ENCODE measurements at places on chromosomes 12 and 14.

- H3K27ac ChIP-seq = no peak overlapping the region
- H3K4me3 ChIP-seq = no peak overlapping the region
- no peaks in the 10 kb centered on the region for H3K27me3 ChIP-seq
- no peaks in the 10 kb centered on the region for H3K36me3 ChIP-seq
Observed at GRCh38 chr12:102735104-102735503, 181.9 kb downstream of the PAH start.

DNA sequence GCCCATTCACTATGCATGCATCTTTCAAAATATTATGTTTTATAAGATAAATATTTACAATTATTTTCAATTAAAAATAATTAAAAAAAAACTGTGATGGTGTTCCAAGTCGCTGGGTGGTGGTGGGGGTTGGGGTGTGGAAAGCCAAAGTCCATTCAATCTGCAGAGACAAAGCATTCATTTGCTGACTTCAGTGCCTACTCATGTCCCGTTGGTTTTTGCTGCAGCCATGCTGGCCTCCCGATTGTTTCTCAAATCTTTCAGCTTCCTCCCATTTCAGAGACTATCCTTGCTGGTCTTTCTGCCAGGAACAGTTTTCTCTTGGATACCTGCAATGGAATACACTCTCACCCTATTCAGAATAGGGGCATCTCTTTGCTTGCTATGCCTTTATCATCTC is 331.5 kb upstream of the NOVA1 start:
- H3K27ac ChIP-seq = no peak overlapping the region
- H3K36me3 ChIP-seq = no peaks in the 10 kb centered on the region
- DNase-seq = no peak
- H3K27me3 ChIP-seq = no peaks in the 10 kb centered on the region
- no peaks in the 10 kb centered on the region for H3K4me1 ChIP-seq

- no peaks in the 10 kb centered on the region for H3K36me3 ChIP-seq
- H3K27ac ChIP-seq = no peak overlapping the region
- no peaks in the 10 kb centered on the region for H3K27me3 ChIP-seq
- no peaks in the 10 kb centered on the region for H3K4me1 ChIP-seq
- no peak overlapping the region for H3K4me3 ChIP-seq
Observed at GRCh38 chr14:78950649-78951048, 780.5 kb downstream of the NRXN3 start.

DNA sequence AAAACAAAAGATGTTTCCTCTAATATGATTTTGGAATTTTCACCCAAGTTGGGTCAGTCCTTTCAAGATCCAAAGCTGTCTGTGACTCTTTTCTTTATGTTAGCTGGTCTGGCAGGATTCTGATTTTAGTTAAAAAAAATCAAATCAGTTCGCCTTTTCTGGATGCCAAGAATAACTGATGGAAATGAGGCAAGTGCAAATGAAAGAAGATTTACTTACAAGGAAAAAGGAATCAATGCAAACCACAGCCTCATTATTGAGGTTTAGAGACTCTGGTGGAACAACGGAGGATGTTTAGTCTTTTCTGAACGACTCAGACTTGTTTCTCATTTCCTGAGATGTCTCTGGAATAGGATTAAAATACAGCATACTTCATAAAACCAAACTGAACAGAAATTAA is 117.0 kb upstream of the DYRK2 start:
- H3K4me3 ChIP-seq = no peak overlapping the region
- H3K4me1 ChIP-seq = no peaks in the 10 kb centered on the region
- no peaks in the 10 kb centered on the region for H3K36me3 ChIP-seq
- no peak overlapping the region for H3K27ac ChIP-seq
- no peak for DNase-seq

- H3K4me1 ChIP-seq = peaks cover 80% of the 10 kb centered on the region
- no peak for DNase-seq
- H3K4me3 ChIP-seq = no peak overlapping the region
- H3K36me3 ChIP-seq = no peaks in the 10 kb centered on the region
Observed at GRCh38 chr14:69696204-69696527, 70.8 kb upstream of the SRSF5 start.

Measured in right atrium auricular region (tissue), 2 donors.